ENCODE measurements at places on chromosomes 13 and 19.

DNA sequence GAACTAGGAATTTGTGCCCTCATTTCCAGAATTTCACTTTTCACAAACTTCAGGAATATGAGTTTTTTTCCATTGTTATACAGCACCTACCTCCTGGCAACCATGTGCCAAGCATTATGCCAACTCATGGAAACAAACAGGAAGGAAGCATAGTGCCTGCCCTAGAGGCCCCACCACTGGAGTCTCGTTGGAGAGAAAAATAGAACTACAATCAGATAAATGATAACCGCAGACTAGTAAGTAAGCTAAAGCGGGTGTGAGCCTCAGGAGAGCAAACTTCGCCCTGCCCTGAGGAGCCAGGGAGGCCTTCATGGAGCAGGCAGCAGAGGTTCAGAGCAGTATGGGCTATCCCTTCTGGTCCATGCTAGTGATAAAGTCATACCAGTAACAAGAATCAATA, 75.9 kb downstream of the FRY start:
- DNase-seq: no peak

DNA sequence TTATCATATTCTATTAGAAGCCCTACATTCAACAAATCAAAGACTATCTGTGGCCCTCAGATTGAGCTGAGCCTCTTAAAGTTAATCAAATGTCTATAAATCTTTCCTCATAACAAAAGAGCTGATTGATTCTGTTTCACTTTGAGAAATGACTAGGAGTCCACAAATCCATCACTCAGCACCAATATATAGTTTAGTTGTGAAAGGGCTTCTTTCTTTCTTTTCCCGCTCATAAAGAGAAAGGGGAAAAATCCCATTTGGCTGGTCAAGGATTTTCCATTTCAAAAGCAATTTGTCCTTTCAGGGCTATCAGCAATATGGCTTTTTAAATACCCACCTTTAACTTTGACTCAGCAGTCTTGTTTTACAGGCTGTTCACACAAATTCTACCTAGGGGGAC, 408.5 kb upstream of the PCDH20 start:
- no peak for DNase-seq

- DNase-seq: no peak
Measured at GRCh38 chr13:83503424-83503823, 378.9 kb downstream of the SLITRK1 start.

GRCh38 chr13:37069597-37070103, 10.2 kb upstream of the SUPT20H start:
- DNase-seq: no peak

DNA sequence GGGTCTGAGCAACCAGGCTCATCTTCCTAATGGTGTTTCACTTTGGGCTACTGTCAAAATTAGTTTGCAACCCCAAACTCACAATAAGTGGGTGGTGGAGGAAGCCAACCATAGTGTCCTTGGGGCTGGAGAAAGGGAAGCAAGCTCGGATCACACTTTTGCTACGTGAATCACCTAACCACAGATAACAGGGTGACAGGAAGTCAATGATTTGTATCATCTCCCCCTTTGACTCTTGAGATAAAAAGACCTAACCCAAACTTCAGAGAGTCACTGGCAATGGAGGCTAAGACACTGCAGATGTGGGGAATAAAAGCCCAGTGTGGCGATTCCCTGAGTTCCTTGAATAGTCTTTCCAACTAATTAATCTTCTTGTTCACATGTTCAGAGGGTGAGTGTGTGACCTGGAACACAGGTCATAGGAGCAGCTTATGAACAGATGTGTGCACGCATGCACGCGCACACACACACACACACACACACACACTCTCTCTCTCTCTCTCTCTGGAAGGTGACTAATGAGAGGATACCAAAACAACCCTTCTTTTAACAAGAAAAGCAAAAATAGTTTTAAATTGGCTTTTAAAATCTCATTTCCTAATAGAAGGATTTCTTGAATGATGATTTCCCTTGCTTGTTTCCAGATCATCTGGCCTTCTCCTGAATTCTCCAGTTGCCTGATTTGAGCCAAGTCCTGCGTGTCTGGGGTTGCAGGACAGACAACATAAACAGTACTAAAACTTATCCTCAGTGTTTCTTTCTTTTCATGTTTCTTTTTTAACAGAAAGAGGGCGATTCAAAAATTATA, 21.2 kb upstream of the DOCK9 start:
- DNase-seq: no peak

GRCh38 chr19:13396250-13397080, 109.8 kb downstream of the CACNA1A start:
- peak; percentile 64 for DNase-seq

DNA sequence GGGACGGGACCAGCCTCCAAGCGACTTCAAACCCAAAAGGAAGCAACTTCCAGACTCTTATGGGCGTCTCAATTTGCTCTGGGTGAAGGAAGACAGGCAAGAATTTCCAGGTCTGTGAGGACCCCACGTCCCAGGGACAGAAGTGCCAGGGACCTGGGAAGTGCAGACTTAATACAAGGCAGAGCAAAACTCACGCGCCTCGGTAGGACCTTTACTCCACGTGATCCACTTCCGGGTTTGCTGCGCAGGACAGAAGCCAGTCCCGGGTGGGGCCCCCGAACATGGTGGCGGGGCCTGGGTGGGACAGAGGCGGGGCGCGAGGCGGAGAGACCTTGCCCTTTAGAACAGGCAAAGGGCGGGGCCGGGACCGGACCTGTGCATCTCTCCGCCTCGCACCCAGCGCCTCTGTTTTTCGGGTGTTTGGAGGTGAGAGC, 9.3 kb downstream of the ZNF611 start:
- DNase-seq: no peak

DNA sequence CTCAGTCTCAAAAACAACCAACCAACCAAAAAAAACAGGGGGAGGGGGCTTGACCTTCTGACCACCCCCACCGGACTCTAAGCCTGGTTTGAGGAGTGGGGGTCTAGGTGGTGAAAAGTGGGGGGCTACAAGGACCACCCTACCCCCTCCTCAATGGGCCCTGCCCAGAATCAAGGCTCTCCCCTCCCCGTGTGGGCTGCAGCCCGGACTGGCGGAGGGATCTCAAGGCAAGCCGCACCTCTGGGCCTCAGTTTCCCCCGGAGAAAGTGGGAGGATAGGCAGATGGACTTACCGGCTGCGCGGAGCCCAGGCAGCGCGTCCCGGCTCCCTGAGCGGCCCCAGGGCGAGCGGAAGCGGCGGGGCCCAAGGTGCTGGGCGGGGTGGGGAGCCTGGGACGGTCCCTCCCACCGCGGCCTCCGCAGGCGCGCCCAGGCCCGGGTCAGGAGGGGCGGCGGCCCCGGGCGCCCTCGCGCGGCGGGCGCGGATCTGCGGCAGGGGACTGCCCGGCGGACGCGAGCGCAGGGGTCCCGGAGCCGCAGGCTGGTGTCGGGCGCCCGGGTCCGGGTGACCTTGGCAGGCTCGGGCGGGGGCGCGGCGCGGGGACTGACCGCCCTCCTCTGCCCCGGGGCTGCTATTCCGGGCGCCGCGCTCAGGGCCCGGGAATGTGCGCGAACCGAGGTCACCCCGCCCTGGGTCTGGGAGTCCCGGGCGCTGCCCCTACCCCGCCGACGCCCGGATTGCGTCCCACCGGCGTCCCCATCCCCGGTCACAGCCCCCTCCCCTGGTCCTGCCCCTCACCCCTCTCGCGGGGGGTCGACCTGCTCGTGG, at the start of gene ADAMTSL5:
ADAMTSL5 (minus strand) TSS at position 349 of the 828 bp plus-strand sequence. CDS start 2,076 bp downstream, outside the sequence.
- no peak for DNase-seq

All from neural crest cell (in vitro differentiated cells).